AG04449 (cell line): ENCODE measurements at places on chromosomes 16 and 17.

- DNase-seq, result no peak
Observed at GRCh38 chr17:13973960-13974651, 95.2 kb upstream of the COX10 start.

GRCh38 chr17:82244413-82245133 is 15.7 kb downstream of the SLC16A3 start:
- no peak for DNase-seq

DNA sequence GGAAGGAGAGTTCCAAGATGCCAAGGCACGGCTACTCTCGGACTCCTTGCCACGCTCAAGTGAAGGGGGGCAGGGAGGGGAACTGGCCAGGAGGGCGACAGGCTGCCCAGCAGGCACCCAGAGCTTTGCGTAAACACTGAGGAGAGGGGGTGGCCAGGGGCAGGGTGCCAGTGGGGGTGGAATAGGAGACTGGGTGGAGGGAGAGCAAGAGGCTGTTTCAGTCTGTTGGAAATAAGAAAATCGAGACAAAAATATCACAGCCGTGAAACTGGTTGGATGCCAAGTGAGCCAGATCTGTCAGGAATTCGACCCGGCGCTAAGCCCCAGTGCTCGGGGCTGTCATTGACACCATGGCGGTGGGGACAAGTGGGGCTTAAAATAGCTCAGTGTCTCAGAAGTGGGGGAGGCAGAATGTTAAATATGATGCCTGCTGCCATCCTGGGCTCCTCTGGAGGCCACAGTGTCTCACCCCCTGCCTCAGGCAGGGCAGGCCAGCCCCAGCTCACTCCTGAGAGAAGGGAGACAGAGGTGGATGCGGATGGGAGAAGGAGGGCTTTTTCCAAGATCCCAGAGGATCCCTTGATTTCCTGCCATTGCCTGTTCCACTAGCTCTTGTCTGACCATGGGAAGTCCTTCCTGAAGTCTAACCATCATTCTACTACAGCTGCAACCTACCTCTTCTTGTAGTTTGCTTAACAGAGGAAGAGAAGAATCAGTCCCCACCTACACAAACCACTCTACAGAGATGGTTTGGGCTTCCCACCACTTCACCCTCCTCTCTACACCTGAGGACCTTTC is 9.5 kb downstream of the PNMT start:
- DNase-seq, result no peak

DNA sequence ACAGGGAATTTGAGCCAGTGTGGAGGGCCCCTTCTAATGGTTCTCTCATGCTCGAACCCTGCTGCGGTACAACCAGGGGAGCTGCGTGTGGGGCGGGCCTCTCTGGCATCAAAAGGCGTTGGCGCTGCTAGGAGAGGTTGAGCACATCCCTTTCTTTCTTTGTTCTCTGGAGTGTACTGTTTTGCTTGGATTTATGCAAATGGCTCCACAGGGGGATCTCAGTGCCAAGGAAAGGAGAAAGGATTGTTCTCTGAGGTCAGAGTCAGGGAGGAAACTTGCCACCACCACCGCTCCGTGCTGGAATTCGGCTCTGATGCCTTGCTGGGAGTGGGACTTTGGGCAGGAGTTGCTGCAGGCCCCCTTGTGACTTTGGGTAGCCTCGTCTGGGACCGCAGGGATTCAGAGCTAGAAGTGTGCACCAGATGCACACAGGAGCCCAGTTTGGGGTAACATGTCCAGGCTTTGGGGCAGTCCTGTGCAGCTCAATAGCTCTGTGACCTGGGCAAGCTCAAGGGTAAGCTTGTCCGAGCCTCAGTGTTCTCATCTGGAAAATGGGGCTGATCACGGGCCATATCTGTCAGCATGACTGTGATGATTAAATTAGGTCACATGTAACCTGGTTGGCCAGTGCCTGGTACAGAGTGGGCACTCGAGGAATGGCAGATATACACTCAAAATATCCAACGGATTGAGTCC is 353.0 kb upstream of the EEF2KMT start:
- no peak for DNase-seq

- no peak for DNase-seq
Observed at GRCh38 chr17:18006495-18007239, 32.3 kb downstream of the ATPAF2 start.

- DNase-seq, result peak; percentile 16
Observed at GRCh38 chr16:21989133-21989532, 11.8 kb downstream of the PDZD9 start.

- DNase-seq, result no peak
Observed at GRCh38 chr17:37792787-37793186, 47.9 kb upstream of the HNF1B start.

DNA sequence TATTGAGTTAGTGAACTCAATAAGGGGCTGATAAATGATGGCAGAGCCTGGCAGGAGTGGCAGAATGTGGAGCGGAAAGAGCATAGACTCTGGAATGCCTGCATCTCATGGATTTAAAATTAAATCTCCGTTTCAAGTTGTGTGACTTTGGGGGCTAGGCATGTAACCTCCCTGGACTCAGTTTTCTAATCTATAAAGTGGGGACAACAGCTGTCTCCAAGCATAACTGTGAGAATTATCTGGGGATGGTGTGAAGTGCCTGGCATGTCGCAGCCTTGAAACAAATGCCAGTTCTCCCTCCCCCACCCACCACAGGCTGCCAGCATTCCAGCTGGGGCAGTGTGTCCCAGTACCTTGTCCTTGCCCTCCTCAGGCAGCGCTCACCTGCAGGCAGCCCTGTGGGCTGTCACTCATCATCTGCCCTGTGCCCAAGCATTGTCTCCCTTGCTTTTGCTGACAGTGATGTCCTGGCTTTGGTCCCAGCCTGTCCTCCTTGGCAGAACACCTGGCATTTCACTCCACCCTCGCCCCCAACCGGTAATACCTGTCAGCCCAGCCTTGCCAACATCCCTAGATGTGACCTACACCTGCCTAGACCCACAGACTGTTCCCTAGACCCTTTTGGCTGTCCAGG is 129.6 kb downstream of the MRM1 start:
- no peak for DNase-seq

DNA sequence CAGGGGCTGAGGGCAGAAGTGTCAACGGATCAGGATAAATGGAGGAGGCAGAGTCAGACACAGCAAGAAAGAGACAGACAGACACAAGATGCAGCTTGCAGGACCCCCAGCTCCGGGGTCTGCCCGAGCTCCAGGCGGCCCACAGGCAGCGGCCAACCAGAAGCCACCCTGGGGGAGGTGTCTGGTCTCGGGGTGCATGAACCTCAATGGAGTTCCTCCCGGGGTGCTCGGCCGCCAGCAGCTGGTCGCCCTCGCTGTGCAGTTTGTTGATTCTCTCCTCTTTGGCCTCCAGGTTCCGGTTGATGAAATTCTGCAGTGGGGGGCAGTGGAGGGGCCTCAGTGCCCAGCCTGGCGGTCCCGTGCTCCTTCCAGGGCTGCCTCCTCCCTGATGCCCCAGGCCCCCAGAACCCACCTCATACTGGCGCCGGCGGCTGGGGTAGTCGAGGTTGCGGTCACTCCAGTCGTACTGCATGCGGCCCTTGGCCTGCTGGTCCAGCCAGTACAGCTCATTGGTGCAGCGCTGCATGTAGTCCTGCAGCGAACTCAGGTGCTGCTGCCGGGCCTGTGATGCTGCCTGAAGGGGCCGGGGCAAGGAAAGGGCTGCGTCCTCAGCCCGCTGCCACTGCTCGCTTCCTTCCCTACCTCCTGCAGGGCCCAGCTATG is 38.0 kb downstream of the PPL start:
- DNase-seq, result no peak

DNA sequence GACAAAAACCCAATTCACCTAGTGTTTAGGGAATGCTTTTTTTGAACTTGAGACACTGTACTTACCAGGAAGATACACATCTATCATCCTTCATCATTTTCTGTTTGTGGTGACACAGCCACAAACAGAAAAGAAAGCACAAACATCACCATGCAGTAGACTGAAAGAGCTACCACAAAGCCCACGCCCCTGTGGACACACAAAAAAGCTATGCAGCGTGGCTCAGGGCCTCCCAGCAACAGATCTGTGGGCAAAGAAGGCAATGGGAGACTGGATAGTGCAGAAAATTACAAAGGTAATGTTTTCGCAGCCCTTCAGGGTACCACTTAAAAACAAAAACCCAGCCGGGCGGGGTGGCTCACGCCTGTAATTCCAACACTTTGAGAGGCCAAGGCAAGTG is 9.6 kb downstream of the COTL1 start:
- DNase-seq, result no peak

GRCh38 chr17:79042421-79043190 is 18.6 kb downstream of the C1QTNF1 start:
- no peak for DNase-seq

DNA sequence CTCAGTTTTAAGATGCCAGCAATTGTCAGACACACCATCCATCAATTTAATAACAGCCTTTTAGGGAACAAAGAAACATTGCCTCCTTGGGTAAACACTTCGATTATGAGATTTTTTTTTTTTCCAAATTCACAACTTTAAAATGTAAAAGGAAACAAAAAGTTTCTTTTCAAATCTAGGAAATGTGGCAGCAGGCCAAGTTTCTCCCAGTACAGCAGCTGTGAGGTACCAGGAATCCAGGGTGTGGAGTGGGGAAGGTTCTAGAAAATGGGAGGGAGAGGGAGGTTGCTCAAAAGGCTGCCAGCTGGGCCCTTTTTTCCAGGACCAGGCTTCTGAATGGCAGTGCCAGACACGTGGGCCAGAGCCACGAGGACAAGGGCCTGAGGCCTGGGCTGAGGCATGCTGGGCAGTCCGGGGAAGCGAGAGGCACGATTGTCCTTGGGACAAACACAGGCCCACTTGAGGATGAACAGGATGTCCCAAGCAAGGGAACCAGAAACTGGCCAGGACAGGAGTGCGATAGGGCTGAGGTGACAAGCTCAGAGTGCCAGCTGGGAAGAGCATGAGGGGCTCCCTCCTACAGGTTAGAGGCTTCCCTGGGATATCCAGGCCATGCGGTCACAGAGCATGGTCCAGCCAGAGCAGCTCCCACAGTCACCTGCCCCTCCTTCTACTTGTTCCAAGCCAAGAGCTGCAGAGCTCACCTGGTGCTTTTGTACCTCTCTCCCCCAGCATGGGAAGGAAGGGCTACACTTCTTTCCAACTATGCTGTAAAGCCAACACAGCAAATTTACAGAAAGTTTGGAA is 215.1 kb downstream of the KATNIP start:
- no peak for DNase-seq

- DNase-seq, result no peak
Observed at GRCh38 chr16:6836766-6837165, 495.9 kb upstream of the RBFOX1 start.

GRCh38 chr17:12627177-12627629 is 38.5 kb upstream of the MYOCD start:
- peak; percentile 98 for DNase-seq

DNA sequence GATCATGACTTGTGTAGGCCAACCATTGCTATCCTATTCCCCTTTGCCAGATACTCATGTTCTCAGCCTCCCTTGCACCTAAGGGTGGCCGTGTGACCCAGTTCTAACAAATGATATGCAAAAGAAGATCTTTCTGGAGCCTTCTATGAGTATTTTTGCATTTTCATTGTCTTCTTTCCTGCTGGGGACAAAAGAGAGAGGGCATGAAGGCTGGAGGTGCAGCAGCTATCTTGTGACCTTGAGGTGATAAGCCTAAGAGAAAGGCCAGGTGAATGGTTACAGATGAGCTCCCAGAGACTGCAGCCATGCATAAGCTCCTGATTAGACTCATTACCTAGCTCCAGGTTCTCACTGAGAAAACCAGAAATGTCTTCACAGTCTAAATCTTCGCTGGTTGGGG is 38.8 kb upstream of the PRKCB start:
- no peak for DNase-seq
